Fibroblast of gingiva (primary cell): ENCODE measurements at places on chromosomes 11 and 22.

DNA sequence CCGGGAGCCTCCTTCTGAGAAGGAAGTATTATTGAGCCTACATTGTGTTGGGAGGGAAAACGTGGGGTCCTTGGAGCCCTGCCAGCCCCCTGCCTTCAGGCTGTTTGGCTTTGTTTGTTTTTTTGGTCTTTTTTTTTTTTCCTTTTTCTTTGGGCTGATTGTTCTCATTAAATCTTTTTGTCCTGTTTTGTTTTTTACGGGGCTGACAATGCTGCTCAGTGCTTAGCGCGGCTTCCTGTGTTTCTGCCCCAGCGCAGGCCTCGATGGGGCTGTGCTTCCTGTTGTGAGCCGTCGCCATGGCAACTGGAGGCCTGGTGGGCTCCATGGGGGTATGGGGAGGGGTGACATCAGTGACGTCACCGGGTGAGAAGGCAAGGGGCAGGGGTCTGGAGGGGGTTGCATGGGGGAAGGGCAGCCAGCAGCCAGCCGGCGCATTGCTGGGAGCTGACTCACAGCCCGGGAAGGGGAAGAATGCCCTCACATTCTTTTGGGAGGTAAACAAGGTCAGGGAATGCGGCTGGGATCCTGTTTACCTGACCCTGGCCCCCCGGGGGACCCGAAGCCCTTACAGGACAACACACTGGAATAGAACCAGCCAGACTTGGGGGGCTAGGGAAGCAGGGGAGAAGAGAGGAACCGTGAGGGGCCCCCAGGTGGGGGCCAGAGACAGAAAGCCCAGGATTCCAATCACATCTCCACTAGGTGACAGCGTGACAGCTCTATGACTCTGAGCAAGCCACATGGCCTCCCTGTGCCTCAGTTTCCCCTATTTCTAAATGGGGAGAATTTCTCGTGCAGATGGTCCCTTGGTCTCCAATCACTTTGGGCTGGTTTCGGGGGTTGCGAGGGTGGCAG lies 22.2 kb upstream of the CBX7 start:
- DNase-seq: peak; percentile 69

DNA sequence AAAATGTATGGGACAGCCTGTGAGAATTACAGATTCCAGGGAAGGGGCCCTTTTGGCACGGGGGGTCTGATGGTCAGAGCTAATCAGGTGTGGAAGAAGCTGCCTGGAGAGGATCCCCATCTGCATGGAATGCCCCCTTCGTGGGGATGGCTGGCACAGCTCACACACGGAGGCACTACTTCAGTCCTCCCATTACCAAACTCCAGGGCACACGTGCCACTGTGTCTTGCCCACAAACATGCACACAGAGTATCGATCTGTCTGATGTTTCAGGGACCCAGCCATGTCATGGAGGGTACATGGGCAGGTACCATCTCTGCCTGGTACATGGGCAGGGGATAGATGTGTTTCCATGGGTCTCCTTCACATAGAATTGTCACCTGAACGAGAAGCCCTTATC lies 14.7 kb downstream of the KCNQ1OT1 start:
- DNase-seq: no peak

GRCh38 chr22:43147821-43148220 lies 3.5 kb upstream of the TSPO start:
- no peak for DNase-seq

GRCh38 chr22:17056058-17056457 lies 28.7 kb upstream of the IL17RA start:
- DNase-seq: no peak

GRCh38 chr11:12200279-12200990 lies 90.0 kb downstream of the MICAL2 start:
- DNase-seq: peak; percentile 68

DNA sequence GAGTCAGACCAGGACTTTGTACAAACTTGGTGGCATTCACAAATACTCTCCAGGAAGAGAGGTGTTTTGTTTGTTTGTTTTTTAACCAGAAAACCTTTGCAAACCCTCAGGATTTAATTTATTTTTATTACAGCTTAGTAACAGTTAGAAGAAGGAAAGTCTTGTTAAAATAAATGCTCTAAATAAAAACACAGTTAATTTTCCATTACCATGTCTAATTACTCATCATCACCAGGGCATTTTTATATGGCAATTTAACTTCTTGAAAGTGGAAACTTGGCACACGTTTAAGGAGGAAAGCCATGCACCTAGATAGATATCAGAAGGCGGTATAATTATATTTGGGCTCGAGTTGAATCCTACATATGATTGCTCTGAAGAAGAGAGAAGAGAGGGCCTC lies 7.4 kb downstream of the BARX2 start:
- no peak for DNase-seq
